ENCODE measurements at places on chromosomes 13 and 19.

DNA sequence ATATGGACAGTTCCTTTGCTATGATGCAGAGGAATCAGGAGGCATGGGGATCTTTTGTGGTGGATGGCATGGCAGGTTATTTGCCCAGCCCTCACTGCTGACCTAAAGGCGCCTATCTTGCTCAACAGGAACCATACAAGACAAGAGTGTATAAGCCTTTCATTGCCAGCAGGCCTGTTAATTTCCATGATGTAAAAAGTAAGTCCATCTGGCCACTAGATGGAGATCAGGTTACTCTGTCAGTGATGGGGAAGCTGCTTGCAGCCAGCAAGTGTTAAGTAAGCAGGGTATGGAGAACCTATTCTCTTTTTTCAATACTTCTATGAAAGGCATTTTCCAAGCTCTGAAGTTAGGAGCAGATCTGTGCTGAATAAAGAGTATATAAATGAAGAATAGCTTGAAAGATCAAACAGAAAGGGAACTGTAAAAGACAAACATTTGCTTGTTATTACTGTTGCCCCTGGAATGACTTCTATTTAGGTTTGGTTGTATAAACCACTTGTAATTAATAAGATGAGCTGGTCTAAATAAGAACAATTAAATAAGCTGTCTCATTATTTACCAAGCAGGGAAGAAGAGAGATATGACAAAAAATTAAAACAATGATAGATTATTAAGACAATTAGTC is 210.9 kb downstream of the RGCC start:
- DNase-seq, result no peak

- DNase-seq, result no peak
Observed at GRCh38 chr13:41054212-41054877, 7.0 kb upstream of the WBP4 start.

DNA sequence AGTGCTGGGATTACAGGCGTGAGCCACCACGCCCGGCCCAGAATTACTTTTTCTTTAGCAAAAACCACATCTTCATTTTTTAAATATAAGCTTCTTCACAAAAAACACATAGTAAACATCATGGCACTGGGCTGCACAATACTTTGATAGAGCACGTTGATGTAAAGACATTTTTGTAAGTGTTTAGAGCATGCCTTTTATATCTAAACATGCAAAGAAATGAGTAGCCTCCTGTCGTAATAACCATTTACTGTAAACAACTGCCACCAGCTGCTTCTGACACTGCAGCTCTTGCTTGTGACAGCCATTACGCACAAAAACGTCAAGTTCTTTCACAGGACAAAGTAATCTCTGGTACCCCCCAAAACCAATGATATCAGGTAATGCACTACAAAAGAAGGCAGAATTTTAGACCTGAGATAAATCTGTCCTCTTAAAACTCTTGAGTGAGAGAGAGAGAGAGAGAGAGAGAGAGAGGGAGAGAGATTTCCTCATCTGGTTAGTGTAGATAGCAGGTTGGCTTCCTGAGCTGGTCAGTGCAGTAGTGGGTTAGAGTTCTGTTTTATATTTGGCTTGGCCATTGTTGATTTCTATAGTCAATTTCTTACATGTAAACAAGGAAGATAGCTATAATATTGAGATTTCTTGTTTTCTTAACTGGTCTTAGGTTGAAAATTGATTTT is 6.7 kb upstream of the ZNF548 start:
- no peak for DNase-seq

- no peak for DNase-seq
Observed at GRCh38 chr19:58086825-58087710, 11.0 kb downstream of the ZSCAN18 start.

- DNase-seq, result no peak
Observed at GRCh38 chr19:21835429-21835809, 563 bp downstream of the ZNF43 start.

DNA sequence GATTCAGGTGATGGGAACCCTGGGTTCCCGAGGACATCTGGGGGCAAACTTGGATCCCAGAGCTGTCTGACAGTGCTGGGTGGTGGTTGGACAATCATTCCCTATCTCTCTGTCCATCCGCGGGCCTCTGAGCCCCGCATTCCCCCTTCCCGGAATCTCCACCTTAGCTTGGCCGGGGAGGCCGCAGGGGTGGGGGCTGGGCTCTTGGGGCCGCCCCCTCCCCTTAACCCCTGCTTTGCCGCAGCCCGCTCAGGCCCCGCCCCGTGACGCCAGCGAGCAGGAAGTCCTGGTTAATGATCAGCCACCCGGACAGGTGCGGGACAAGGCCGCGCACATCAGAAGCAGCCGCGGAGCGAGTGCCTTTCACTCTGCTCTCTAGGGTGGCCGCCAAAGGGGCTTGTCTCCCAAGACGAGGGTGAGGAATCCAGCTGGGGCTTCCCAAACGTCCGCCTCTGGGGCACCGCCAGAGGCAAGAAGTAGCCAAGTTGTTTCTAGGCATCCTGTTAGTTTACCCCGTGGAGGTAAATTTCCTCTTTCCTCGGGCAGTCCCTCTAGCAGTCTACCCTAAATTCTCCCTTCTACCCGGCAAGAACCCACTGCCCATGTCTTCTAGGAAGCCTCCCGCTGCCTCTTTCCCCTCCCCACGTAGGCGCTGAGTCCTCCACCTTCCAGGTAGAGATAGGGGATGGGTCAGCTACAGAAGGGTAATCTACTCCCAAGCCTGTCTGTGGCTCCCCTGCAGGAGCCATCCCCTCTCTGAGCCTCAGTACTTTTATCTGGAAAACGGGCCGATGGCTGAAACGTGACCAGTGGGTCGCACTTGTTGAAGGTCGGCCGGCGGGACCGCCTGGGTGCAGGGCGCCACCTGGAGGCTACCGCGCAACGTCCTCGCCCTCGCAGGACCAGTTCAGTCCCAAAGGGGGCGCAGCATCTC is 3.0 kb downstream of the IRF2BP1 start:
- DNase-seq, result no peak

DNA sequence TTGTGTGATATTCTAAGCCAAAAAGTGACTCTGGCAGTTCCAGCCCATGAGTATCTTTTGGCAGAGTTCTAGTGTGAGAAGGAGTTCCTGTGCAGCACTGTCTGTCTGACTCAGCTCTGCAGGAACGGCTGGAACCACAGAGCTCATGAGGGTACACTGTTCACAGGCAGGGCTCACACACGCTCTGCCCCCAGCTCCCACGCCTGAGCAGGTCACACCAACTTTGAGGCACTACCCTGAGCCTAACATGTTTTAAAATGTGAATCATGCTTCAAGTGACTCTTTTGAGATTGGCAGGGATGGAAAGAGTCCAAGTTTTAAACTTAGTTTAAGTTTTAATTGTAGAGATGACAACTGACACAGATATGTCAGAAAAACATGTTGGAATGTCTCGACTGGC is 1203.3 kb downstream of the UQCRFS1 start:
- no peak for DNase-seq
